T-helper 2 cell treated with Interferon-gamma antibody and Interleukin-4, amounts not matched to agents 5 μg/mL and 100 μg/mL, for 36 hours (primary cell): ENCODE measurements at places on chromosomes 2 and 18.

GRCh38 chr2:204505946-204506345, 39.3 kb upstream of the PARD3B start:
- no peak for DNase-seq

DNA sequence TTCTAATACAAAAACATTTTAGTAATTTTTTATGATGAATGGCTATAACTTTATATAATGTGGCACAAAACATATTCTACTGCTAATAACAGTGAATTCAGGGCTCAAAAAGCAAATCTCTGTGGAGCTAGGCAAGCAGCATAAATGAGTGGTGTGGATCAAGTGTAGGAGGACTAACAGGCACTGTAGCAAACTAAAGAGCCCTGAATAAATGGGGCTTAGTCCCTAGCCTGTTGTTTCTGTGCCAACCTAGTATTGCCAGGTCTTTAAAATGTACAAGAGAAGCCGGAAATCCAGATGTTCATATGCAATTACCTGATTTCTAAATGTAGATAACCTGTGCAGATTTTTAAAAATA, 18.5 kb downstream of the REL start:
- DNase-seq, result no peak

- DNase-seq, result no peak
These were observed 90.7 kb upstream of the CTDP1 start for GRCh38 chr18:79588636-79589481.

DNA sequence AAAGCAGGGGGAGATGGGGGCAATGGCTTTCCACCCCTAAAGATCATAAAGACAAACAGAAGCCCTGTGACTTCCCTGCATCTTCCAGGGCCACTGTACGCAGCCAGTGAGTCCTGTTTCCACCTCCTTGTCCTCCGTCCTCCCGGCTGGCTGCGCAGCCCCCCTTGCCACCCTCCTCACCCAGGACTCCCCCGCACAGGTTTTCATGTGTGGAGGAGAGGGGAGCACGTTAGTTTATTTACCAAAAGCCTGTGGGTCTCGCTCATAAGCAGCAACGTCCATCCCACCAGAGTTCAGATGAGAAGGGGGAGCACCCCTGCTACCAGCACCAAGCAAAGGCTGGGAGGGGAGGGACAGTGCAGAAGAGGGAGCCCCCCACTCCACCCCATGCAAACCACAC, 11.7 kb downstream of the CYP26B1 start:
- no peak for DNase-seq

GRCh38 chr2:54611830-54612545, 111.5 kb upstream of the EML6 start:
- DNase-seq, result no peak

DNA sequence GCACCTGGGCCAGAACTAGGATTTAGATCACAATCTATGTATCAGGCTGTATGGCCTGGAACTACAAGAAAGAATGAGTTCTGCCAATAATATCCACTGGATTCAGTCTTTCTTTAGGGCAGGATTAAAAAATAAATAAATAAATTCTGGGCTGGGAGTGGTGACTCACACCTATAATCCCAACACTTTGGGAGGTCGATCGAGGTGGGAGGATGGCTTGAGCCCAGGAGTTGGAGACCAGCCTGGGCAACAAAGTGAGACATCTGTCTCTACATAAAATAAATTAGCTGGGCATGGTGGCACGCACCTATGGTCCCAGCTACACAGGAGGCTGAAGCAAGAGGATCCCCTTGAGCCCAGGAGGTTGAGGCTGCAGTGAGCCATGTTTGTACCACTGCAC, 8.1 kb downstream of the AMMECR1L start:
- DNase-seq, result no peak

- no peak for DNase-seq
These were observed 105.5 kb upstream of the ACKR3 start for GRCh38 chr2:236464140-236464539.

GRCh38 chr2:64826703-64827102, 162.5 kb upstream of the SLC1A4 start:
- no peak for DNase-seq

- no peak for DNase-seq
These were observed 116.4 kb downstream of the NDUFA10 start for GRCh38 chr2:239908744-239909143.

DNA sequence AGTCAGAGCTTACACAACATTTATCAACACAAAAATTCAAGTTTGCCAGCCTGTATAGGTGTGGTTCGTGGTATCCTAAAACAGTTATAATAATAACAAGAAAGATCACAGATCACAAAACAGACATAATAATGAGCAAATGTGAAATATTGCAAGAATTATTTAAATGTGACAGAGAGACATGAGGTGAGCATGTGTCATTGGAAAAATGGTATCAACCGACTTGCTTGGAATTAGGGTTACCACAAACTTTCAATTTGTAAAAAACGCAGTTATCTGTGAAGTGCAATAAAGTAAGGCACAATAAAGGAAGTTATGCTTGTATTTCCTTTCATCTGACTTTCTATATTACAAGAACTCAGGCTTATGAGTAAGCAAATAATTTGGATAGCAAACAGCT, 116.8 kb downstream of the IKZF2 start:
- DNase-seq, result no peak
